Endothelial cell of umbilical vein (primary cell): ENCODE measurements at places on chromosomes 7 and 10. TPM values are rescaled to one million over a fixed set of nuclear protein-coding genes. Genes with fewer than 3 reads are reported as not detected.

The GJD4 gene
- polyA plus RNA-seq = not detected in 2 replicates

The NUTM2E gene
- polyA plus RNA-seq = 0.03 and 0.04 TPM in 2 replicates

The GIMAP5 gene
- 14.9 and 18.9 TPM in 2 replicates for polyA plus RNA-seq

The FAM13C gene
- polyA plus RNA-seq = 0.03 TPM in 1 of 2 replicates, not detected in the other

The PPP1R3A gene
- polyA plus RNA-seq = not detected in 2 replicates

The GFRA1 gene
- polyA plus RNA-seq = 0.22 and 0.57 TPM in 2 replicates

The IFIT3 gene
- polyA plus RNA-seq = 0.91 and 1.2 TPM in 2 replicates

The POLR3A gene
- 8.0 and 9.5 TPM in 2 replicates for polyA plus RNA-seq

The NCF1 gene
- 0.08 TPM in 1 of 2 replicates, not detected in the other for polyA plus RNA-seq

The AZGP1 gene
- polyA plus RNA-seq = not detected in 2 replicates

The JAZF1 gene
- 2.0 and 2.5 TPM in 2 replicates for polyA plus RNA-seq

The OR2A2 gene
- not detected in 2 replicates for polyA plus RNA-seq
